Mesenchymal stem cell (in vitro differentiated cells and primary cell): ENCODE measurements at places on chromosomes 1 and 21.

DNA sequence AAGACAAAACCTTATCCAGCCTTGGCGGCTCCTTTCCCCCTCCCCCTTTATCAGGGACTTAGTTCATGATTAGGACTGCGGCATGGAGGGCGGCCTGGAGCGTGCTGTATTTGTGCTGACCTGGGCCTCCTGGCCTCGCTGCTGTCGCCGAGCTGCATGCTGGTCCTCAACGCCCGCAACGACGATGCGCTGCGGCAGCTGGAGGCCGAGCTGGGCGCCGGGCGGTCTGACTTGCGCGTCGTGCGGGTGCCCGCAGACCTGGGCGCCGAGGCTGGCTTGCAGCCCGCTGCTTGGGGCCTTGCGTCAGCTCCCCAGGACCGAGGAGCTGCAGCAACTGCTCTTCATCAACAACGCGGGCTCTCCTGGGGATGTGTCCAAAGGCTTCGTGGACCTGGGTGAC lies 70.9 kb downstream of the TM2D1 start:
- no peak for DNase-seq

- no peak for DNase-seq
Measured at GRCh38 chr1:151774256-151774922, 11.1 kb upstream of the MRPL9 start.

- no peak for DNase-seq
Measured at GRCh38 chr1:205017001-205017400, 26.0 kb upstream of the CNTN2 start.

DNA sequence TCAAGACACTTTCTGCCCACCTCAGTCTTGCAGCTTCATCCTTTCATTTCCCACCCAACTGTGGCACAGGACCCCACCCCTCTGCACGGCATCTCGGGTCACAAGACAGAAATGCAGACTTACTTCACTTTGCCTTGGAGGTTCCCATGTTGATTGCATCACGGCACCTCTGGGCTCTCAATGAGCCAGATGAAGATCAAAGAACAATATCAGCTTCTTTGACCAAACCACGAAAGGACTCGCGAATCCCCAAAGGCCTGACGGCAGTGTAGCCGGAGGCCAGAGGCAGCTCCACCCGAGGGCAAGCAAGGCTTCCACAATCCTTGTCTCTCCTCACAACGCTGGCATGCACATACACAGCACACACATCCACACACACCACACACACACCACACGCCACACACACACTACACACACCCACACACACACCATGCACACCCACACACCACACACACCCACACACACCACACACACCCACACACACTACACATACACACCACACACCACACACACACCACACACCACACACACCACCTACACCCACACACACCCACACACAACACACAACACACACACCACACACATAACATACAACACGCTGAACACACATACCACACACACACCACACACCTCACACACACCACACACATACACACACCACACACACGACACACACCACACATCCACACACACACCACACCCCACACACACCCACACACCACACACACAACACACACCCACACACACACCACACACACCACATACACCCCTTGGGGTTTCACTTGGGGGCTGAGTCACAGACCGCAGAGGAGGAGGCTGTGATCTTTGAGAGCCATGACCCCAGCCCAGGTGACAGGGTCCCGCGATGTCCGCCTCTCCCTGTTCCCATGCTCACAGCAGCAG lies 35.8 kb downstream of the UBASH3A start:
- no peak for DNase-seq

DNA sequence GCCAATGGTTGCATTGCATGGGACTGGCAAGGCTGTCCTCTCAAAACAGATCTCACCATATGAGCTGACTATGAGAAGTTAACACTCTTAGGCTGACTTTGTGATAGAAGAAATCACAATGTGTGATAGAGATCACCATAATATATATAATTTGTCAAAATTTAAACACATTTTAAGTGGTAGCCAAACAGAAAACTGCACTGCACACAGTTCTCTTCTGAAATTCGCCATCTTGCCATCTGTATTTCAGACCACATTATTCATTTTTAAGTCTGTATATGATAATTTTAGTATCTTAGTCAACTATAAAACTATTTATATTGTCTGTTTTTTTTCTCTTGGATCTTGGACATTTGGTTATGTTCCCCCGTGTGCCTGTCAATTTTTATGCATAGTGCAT lies 374.7 kb downstream of the AJAP1 start:
- DNase-seq: no peak

- no peak for DNase-seq
Measured at GRCh38 chr21:44919111-44919912, 1.4 kb downstream of the ITGB2 start.

DNA sequence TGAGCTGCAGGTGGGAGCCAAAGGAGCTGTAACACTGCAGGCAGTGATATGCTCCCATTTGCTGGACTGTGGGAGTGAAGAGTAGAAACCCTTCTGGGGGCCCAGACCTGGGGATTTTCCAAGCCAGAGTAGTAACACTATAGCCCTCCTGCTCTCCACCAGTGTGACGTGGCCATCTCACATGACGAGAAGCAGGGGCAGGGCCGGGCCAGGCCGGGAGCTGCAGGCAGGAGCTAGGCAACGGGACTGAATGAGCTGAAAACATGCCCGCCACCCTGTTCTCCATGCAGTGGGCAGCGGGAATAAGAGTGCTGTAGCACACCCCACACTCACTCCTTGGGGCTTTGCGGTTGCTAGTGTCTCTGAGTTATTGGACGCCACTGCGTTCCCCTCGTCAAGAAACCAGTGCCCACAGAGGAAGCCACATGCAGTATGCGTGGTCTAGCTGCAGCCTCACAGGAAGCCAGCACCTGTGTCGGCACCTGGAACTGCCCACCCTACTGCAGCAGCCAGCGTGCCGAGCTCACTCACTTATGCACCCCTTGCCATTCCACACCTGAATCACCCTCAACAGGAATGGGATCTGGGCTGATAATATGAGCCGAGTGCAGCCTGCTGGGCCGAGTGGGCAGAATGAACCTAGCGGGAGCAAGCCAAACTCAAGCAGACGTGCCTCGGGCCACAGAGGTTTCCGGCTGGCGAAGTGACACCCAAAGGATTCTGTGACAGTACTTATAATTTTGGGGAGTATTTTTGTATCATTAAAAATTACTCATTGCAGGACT lies 1389.6 kb downstream of the KCNT2 start:
- DNase-seq: no peak

- peak; percentile 79 for DNase-seq
Measured at GRCh38 chr1:21783679-21784603, 992 bp upstream of the USP48 start.

DNA sequence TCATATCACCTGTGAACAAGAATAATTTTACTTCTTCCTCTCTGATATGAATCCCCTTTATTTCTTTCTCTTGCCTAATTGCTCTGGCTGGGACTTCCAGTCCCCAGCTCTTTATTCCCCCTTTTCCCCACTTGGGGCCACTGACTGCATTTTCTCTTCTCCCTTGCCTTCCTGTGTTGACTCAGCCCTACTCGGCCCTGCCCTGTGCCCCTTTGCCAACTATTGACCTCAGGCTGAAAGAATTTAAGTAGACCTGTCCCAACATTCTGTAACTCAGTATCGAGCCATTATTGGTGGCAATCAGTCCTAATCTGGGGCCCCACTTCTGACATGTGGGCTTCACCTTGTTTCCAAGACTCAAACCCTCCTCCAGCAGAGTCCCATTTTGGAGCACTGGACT lies 60.6 kb upstream of the STUM start:
- DNase-seq: no peak

- no peak for DNase-seq
Measured at GRCh38 chr1:94986783-94987182, 59.9 kb upstream of the CNN3 start.

DNA sequence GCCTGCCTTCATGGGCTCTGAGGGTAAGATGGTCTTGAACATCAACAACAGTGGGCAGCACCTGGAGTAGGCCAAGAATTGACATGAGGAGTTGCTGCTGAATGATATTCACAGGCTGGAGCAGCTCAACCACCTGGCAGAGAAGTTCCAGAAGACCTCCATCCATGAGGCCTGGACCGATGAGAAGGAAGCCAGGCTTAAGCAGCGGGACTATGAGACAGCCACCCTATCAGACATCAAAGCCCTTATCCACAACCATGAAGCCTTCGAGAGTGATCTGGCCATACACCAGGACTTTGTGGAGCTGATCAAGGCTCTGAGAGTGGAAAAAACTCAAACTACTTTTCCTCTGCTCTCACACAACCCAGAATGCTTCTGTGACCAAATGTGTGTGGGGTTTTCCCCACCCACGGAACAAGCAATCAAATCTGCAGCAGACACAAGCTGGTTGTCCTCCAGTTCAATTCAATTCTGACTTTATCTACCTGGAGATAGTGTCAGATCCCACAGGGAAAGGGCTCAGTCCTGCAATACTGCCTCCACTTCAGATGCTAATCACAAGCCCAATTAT lies 12.1 kb upstream of the EPHA10 start:
- DNase-seq: no peak

DNA sequence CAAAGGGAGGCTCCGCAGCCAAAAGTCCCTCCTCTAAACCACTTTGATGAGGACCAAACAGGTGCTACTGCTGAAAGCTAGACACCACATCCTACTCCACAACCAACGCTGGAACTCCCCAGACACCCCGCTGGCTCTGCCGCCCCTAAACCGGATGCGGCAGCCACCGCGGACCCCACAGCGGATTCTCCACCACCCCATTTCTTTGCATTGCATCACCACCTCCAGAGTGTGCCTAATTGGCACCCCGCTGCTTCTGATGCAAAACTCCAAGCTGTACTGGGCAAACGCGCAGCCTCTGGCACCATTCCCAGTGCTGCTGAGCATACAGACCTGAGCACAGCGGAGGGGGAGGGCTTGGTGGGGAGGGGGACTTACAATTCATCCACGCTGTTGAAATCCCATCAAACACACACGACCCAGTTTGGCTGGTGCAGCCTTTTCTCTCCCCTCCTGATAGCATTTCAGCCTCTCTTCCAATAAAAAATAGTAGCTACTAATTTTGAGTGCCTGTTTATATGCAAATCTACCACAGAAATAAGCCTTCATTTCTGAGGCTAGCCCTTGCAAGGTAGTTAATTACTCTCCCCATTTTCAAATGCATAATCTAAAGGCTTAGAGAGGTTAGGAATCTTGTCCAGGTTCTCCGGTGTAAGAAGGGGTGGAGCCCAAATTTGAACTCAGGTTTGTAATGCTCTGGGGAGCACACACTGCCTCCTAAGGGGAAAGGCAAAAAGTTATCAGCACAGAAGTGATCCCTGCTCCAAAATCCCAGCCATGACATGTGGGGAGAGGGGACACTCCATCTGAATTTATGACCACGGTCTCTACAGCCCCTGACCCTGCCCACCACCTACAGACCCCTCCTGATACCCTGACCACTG lies 12.2 kb upstream of the RGS16 start:
- peak; percentile 41 for DNase-seq

DNA sequence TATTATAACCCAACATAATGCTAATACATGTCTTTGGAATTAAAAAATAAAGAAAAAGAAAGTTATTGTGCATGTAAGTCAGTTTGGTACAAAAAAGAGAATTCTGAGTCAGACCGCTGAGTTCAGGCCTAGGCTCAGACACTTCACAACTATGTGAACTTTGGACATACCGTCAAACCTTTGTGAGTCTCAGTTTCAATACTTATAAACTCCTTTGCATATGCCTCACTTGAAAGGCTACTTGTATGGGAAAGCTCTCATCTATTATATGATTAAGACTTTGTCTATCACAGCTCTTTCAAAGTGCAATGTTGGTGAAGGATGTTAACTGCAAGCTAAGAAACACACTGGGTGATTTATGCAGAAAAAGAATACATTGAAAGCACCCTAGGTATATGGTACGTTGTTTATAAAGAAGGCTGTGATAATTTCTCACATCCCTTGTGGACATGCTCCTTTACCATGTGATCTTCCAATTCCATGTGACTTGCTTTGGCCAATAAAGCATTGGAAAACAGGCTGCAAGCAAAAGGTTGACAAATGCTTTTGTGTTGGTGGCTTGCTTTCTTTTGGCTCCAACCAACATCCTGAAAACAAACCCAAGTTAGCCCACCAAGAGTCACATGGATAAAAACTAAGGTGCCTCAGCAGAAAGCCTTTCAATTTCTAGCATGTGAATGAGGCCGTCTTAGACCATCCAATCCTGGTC lies 49.6 kb downstream of the INTS7 start:
- no peak for DNase-seq

DNA sequence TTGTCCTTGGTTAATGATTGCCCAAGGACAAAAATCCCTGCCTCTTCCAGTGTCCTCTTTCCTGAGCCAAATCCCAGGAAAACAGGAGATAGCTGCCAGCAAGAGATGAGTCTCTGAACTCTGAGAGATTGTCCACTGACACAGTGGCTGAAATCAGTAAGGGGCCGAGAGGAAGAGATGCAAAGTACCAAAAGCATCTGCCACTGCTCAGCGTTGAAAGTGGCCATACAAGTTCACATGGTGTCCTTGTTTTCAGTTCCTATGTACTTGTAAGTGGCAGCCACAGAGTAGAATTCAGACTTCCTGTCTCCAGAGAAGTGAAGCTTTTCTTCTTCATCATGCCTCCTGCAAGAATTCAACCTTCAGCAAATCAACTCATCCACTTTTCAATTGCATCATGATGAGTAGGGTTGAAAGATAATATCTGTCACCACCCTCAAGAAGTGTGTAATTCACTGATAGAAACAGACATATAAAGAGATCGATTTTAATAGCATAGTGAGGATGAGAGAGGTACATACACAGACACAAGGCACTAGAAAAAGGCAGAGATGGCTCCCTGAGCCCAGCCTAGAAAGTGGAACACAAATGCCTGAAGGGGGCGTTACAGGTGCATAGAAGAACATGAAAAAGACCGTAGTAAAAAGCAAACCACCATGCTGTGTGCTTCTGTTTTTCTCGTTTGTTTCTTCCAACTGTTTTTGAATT lies 185.8 kb downstream of the MRPL39 start:
- DNase-seq: peak; percentile 3

DNA sequence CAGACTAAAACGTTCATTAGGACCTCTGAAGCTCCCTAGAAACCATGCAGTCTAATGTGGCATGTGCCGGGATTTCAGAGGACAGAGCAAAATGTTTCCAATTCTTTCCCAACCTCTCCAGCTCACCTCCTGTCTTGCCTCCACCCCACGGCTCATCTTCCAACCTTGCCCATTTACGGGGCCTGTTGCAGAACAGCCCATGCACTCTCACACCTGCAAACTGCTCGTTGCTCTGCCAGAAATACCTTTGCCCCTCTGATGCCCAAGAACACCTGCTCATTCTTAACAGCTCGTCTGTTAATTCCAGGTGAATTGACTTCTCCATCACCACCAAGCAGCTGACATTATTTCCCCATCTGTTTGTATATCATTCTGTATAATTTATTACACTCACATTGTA lies 53.9 kb upstream of the LBR start:
- no peak for DNase-seq

- no peak for DNase-seq
Measured at GRCh38 chr1:10856176-10856683, 59.8 kb upstream of the CASZ1 start.

GRCh38 chr21:42313501-42313969 lies 1.7 kb downstream of the TFF3 start:
- no peak for DNase-seq

GRCh38 chr1:211895126-211895759 lies 64.7 kb upstream of the LPGAT1 start:
- DNase-seq: no peak

- DNase-seq: peak; percentile 84
Measured at GRCh38 chr1:17502326-17502778, 37.1 kb upstream of the ARHGEF10L start.
